Camera-type eye (tissue), 1 donor: ENCODE measurements at places on chromosomes 7 and 10. TPM values are rescaled to one million over a fixed set of nuclear protein-coding genes. Genes with fewer than 3 reads are reported as not detected.

The SLC25A13 gene
- 57.5 TPM for total RNA-seq

The NUP42 gene
- 46.0 TPM for total RNA-seq

The CRPPA gene
- 9.6 TPM for total RNA-seq

The ZNF32 gene
- 51.3 TPM for total RNA-seq

The A1CF gene
- not detected for total RNA-seq
